ENCODE measurements at places on chromosomes 3 and 15.
A peak's percentile ranks its signal among the peaks of the same experiment; 100 is the strongest.

GRCh38 chr15:67013696-67014095, 51.7 kb upstream of the SMAD3 start:
- no peak for DNase-seq

- DNase-seq, result peak; percentile 70
These were observed 1.4 kb downstream of the FURIN start for GRCh38 chr15:90869601-90870353.

DNA sequence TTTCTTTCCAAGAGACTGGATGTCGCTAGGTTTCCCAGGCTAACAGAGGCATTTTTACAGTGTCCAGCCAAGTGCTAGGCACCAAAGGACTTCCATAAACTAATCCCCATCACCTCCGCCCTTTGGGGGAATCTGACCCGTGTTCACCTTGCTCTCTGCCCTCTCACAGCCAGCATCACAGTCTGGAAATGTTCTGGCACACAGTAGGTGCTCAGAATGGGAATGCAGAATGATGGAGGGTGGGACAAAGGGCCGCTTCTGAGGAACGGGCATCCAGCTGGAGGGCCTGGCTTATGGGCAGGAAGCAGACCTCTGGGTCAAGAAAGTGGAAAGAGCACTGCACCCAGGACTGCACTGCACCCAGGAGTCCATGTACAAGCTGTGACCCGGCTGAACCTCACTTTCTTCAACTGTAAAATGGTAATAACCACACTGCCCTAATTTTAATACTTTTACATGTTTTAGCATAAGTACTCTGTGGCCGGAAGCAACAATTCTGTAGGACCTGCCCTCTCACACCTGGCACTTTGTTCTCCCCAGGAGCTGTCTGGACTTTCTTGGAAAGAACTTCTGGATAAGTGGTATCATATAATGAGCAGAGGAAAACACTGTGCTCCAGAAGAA, 901 bp upstream of the NMB start:
- DNase-seq, result no peak

DNA sequence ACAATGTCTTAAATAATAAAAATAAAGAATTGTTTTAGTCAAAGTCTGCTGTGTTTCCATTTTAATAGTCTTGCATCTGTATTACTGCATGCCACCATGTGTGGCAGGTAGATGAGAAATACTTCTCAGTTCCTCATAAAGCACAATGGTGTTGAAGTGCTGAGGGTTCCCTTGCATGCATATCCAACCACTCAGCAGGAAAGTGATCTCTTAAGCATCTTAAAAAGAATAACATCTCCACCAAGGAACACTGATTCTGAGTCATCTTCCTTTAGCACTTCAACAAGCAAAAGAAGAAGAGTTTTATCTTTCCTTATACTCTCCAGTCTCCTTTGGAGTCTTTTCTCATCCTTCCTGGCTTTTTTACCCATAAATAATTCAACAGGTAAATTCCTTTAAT, 602.0 kb downstream of the TBL1XR1 start:
- no peak for DNase-seq

GRCh38 chr3:43326891-43327581, 40.7 kb downstream of the SNRK start:
- no peak for DNase-seq

GRCh38 chr3:171788546-171789351, 21.5 kb downstream of the PLD1 start:
- DNase-seq, result no peak

GRCh38 chr3:176521531-176522175, 675.6 kb downstream of the TBL1XR1 start:
- no peak for DNase-seq
